Foreskin keratinocyte (primary cell): ENCODE measurements at places on chromosomes 2 and 18. TPM values are rescaled to one million over a fixed set of nuclear protein-coding genes. Genes with fewer than 3 reads are reported as not detected.

OBSL1 gene
- total RNA-seq: 32.0 and 33.7 TPM in 2 replicates

GAD1 gene
- total RNA-seq: 0.61 and 1.4 TPM in 2 replicates

SOX11 gene
- total RNA-seq: 3.4 and 3.8 TPM in 2 replicates

MEP1B gene
- not detected in 2 replicates for total RNA-seq

KCNG2 gene
- total RNA-seq: not detected in 2 replicates

ORC4 gene
- total RNA-seq: 26.8 and 26.9 TPM in 2 replicates

PGAP1 gene
- 7.6 and 9.0 TPM in 2 replicates for total RNA-seq

CYB5A gene
- total RNA-seq: 36.4 and 49.0 TPM in 2 replicates

SPHKAP gene
- total RNA-seq: not detected in 2 replicates

CCDC121 gene
- total RNA-seq: 0.81 and 1.0 TPM in 2 replicates

CYP1B1 gene
- total RNA-seq: 0.17 and 0.25 TPM in 2 replicates

SLC4A3 gene
- 14.4 and 17.1 TPM in 2 replicates for total RNA-seq

SERPINB11 gene
- total RNA-seq: not detected in 2 replicates

FARSB gene
- 52.3 and 55.5 TPM in 2 replicates for total RNA-seq

TUBA3E gene
- not detected in 2 replicates for total RNA-seq

GAREM2 gene
- 0.21 and 0.27 TPM in 2 replicates for total RNA-seq

TXNDC2 gene
- total RNA-seq: not detected in 2 replicates
